ENCODE measurements at places on chromosomes 6 and 20. TPM values are rescaled to one million over a fixed set of nuclear protein-coding genes. Genes with fewer than 3 reads are reported as not detected.

The ESR1 gene
- 1.2 TPM for total RNA-seq

The RAB44 gene
- 0.71 TPM for total RNA-seq

The FNDC1 gene
- total RNA-seq = 19.8 TPM

The GSTA2 gene
- not detected for total RNA-seq

The TSHZ2 gene
- 32.7 TPM for total RNA-seq

The ID1 gene
- 111 TPM for total RNA-seq

The WTAP gene
- 79.5 TPM for total RNA-seq

The BTBD3 gene
- 33.2 TPM for total RNA-seq

The DEFB132 gene
- not detected for total RNA-seq

The LY6G5C gene
- 0.99 TPM for total RNA-seq

The SOX4 gene
- 7.2 TPM for total RNA-seq

The SKIC2 gene
- 22.1 TPM for total RNA-seq

The LRFN2 gene
- not detected for total RNA-seq

The PRSS16 gene
- total RNA-seq = not detected

The PRKN gene
- 173 TPM for total RNA-seq

The ISM1 gene
- 3.0 TPM for total RNA-seq

The TRAPPC3L gene
- not detected for total RNA-seq

The CCM2L gene
- 2.3 TPM for total RNA-seq

The RFX6 gene
- total RNA-seq = not detected

The LPA gene
- total RNA-seq = not detected

The UST gene
- 35.2 TPM for total RNA-seq

The SOBP gene
- 16.8 TPM for total RNA-seq

The HDGFL1 gene
- not detected for total RNA-seq

The MROH8 gene
- 11.1 TPM for total RNA-seq

The CFAP61 gene
- total RNA-seq = not detected

The DEFB126 gene
- not detected for total RNA-seq

The GRIK2 gene
- total RNA-seq = 8.9 TPM

The FOXC1 gene
- total RNA-seq = 1.5 TPM

The VSX1 gene
- not detected for total RNA-seq

The TGM2 gene
- total RNA-seq = 14.8 TPM

The ULBP3 gene
- total RNA-seq = not detected

The APCDD1L gene
- 1.4 TPM for total RNA-seq

The LY6G5B gene
- total RNA-seq = 10.0 TPM

The RPS6KA2 gene
- total RNA-seq = 30.3 TPM

The GINS1 gene
- 0.33 TPM for total RNA-seq

All from sigmoid colon (tissue), 7 donors.